ENCODE measurements at places on chromosomes 3 and 15.
A peak's percentile ranks its signal among the peaks of the same experiment; 100 is the strongest.

GRCh38 chr3:136120373-136121348 is 75.5 kb downstream of the MSL2 start:
- no peak for DNase-seq

GRCh38 chr3:8020047-8020841 is 481.4 kb upstream of the LMCD1 start:
- peak; percentile 76 for DNase-seq

DNA sequence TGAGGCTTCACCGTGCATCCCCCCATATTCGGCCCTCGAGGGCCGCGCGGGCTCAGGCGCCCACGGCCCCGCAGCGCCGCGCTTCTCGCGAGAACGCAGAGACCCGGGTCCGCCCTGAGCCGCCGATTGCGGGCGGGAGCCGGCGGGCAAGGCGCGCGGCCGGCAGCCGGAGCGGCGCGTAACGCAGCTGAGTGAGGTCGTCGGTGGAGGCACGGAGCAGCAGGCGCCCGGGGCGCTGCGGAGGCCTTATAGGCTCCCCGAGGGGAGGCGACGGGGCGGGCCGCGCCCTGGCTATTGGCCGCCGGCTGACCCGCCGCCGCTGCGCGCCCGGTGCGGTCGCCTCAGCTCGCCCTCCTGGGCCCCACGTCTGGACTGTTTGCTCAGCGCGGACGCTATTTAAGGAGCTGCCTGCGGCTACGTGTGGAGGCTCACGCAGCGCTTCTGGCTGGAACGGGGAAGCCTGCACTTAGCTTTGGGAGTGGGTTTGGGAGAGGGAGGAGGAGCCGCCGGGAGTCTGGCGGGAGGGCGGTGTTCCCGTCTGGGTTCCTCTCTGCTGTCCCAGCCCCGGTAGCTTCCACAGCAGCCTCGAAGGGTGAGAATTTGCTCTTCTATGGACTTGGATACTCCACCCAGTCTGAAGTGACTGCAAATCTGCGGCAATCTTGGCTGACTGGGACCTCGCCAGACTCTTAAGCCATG is at the start of gene PLOD2:
PLOD2 (minus strand) TSS at position 221 of the 699 bp plus-strand sequence; CDS start at position 26, 195 bp downstream.
- peak; percentile 90 for DNase-seq

- no peak for DNase-seq
Measured at GRCh38 chr3:100516838-100517237, 24.4 kb downstream of the TMEM45A start.

GRCh38 chr3:149151843-149152242 is 22.4 kb downstream of the HPS3 start:
- no peak for DNase-seq

DNA sequence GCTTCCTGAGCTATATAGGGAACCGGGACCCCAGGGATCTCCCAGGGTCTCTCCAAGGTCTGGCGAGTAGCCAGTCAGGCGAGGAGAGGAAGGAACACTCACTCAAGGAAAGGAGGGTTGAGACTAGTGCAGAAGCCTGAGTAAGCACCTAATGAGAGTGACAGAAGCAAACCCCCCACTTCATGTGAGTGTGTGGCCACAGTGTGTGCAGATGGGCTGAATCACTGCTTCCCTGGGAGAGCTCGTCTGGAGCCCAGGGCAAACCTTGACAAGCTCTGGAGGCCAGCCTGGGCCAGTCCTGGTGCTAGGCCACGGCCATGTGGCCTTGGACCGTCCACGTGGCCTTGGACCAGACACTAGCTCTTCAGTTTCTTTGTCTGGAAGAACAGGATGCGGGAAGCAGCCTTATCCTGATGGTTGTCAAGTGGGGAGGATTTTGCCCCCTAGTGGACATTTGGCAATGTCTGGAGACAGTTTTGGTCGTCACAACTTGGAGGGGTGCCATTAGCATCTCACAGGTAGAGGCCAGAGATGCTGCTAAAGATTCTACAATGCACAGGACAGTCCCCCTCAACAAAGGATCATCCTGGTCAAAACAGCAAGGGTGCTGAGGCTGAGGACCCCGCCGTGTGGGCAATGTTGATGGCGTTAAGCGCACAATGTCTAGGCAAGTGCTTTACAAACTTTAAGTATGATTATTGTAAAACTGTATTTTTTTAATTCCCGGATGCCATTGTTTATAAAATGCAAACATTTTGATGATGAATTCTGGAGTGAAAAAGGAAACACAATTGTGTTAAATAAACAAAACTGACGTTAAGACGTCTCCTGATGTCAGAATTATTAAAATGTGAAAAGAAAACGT is 34.8 kb upstream of the CTSH start:
- peak; percentile 89 for DNase-seq

GRCh38 chr15:42138968-42139386 is 17.5 kb downstream of the PLA2G4F start:
- DNase-seq = peak; percentile 40

DNA sequence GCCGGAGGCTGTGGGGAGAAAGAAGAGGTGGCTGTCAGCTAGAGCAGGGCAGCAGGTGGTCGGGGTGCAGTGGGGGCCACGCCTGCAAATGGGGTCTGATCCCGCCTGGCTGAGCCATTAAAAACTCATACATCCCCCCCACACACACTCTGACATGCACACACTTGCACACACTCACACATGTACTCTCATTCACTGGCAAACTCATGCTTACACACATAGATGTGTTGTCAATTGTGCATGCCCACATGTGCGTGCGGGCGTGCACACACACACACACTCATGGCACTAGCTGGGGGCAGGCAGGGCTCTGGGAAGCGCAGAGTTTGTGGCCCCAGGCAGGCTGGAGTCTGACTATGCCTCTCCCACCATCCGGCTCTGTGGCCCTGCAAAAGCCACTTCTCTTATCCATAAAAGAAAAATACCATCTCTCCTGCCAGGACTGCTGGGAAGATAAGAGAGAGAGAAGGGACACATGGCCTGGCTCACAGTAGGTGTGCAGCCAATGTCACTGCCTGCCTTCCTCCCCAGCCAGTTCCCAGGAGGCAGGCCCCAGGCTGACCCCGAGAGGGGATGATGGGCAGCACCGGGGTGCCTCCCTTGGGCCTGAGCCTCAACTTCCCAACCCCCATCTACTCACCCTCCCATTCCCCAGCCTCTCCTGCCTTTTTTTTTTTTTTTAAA is 163.5 kb upstream of the LINGO1 start:
- DNase-seq = no peak

- no peak for DNase-seq
Measured at GRCh38 chr15:99126131-99126588, 21.3 kb downstream of the SYNM start.

DNA sequence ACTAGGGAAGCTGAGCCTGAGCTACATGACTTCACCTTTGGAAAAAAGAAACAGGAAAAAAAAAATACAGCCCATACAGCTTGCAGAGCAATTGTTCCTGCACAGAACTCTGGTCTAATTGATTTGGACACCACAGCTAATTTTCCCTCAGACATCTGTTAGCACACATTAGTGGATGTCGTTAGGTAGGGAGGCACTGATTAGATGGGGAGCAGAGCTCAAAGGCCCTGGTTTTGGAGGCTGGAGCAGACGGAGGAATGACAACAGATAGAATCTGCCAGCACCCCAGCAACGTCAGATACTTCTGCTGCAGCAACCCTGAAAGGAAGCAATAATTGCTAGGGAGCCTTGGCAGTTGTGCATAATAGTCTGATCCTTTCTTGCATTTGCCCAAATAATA is 398.9 kb downstream of the LSAMP start:
- no peak for DNase-seq

DNA sequence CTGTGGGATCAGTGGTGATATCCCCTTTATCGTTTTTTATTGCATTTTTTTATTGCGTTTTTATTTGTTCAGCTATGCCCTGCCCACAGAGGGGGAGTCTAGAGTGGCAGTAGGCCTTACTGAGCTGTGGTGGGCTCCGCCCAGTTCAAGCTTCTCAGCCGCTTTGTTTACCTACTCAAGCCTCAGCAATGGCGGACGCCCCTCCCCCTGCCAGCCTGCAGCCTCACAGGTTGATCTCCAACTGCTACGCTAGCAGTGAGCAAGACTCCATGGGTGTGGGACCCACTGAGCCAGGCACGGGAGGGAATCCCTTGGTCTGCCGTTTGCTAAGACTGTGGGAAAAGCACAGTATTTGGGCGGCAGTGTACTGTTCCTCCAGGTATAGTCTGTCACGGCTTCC is 500.6 kb upstream of the MCTP2 start:
- DNase-seq = peak; percentile 6

DNA sequence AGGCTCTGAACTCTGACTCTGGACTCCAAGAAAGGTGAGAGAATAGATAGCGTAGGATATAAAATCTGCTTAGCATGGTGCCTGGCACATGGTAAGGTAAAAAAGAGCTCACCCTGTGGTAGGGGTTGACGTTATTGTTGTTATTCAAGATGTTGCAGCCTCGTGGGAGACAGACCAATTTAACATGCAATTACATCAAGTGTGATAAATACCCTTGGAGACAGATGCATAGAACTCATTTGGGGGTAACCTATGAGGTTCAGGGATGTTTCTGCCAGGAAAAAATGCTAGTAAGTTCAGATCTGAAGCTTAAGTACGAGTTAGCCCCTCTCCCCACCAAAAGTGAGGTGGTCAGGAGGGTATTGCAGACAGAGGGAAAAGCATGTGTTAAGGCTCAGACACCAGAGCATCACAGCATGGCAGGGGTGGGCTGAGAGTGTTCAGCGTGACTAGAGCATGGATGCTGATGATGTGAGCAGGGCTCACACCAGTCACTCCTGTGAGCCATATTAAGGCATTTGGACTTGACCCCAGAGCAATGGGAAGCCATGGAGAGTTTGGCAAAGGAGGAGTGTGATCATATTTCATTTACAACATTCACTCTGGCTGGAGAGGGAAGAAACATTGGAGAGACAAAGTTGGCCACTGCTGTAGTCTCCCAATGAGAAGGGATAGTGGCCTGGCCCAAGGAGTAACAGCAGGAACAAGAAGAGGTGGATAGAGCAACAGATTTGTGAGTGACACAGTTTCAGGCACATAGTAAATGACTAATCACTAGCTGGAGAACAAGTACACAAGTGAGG is 181.0 kb downstream of the UACA start:
- DNase-seq = no peak

DNA sequence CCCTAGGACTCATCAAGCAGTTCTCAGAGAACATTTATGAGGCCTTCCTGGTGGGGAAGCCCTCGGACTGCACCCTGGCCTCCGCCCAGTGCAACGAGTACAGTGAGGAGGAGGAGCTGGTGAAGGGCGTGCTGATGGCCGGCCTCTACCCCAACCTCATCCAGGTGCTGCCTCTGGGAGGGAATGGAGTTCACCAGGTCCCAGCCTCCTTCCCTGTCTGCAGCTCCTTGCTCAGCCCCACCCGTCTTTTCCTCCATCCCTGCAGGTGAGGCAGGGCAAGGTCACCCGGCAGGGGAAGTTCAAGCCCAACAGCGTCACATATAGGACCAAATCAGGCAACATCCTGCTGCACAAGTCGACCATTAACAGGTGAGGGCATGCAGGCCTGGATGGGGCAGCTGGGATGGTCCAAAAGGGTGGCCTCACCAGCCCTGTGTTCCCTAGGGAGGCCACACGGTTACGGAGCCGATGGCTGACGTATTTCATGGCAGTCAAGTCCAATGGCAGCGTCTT is 46.3 kb downstream of the DHX30 start:
- DNase-seq = no peak

GRCh38 chr15:65580287-65580686 is 30.6 kb downstream of the INTS14 start:
- no peak for DNase-seq

DNA sequence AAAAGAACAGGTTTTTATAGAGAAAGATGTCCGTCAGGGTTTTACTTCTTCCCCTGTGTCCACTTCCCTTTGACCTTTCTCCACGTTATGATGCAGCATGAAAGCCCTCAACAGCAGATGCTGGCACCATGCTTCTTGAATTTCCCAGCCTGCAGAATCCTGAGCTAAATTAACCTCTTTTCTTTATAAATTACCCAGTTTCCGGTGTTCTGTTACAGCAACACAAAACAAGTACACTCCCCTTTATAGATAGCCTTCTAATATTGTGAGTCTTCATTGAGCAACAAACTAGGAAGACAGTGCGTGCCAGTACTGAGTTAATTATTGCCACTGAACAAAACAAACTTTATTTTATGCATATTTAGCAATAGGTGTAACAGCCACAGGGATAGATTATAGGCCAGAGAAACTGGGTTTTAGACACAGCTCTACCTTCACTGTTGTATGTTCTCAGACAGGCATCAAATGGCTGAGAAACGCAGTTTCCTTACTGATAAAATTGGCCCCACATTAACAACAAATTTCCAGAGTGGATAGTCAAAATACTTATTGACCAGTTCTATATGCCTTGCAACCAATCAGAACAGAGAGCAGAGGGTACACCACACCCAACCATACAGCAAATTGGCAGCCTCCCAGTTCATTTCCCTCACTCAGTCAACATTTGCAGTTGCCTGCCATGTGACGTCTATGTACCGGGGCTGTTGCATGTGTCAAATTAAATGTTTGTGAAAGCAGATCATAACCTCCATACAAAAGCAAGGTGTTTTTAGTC is 14.4 kb upstream of the TBL1XR1 start:
- DNase-seq = no peak

- DNase-seq = no peak
Measured at GRCh38 chr3:102194760-102195159, 240.1 kb upstream of the ZPLD1 start.

DNA sequence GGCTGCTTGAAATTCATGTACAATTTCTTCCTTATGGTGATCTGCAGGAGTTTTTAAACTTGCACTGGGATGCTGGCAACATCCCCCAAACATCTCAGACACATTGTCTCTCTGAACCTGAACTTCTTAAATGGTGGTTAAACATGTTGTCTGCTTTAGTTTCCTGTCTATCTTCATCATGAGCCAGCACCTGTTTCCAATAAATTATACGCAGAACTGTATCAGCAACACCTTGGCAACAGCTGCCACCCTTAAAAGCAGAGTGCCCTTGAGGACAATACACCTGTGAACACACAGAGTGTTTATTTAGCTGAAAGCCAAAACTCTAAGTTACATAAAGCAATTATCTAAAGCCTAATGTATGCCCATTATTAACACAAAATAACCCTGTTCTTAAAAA is 242.9 kb downstream of the WNT5A start:
- DNase-seq = no peak

GRCh38 chr15:37921527-37922385 is 12.7 kb upstream of the TMCO5A start:
- no peak for DNase-seq

DNA sequence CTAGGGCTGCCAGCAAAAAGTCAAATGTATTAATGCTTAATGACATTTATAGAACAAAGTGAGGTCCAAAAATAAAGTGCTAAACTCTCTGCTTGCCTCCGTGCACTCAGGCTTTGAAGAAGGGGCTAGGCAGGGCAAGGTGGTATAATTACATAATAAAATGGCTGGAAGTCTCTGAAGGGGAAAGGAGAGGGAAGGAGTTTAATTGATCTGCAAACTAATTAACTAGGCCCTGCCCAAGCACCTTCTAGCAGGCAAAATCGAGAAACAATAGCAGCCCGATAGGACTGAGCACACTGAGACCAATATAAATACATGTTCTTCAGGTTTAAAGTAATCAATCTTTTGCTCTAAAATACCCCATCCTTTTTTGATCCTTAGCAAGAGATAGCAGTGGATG is 13.0 kb downstream of the DIS3L start:
- no peak for DNase-seq

Data from ELF-1 (cell line).